ENCODE measurements at places on chromosomes 13 and 19.

DNA sequence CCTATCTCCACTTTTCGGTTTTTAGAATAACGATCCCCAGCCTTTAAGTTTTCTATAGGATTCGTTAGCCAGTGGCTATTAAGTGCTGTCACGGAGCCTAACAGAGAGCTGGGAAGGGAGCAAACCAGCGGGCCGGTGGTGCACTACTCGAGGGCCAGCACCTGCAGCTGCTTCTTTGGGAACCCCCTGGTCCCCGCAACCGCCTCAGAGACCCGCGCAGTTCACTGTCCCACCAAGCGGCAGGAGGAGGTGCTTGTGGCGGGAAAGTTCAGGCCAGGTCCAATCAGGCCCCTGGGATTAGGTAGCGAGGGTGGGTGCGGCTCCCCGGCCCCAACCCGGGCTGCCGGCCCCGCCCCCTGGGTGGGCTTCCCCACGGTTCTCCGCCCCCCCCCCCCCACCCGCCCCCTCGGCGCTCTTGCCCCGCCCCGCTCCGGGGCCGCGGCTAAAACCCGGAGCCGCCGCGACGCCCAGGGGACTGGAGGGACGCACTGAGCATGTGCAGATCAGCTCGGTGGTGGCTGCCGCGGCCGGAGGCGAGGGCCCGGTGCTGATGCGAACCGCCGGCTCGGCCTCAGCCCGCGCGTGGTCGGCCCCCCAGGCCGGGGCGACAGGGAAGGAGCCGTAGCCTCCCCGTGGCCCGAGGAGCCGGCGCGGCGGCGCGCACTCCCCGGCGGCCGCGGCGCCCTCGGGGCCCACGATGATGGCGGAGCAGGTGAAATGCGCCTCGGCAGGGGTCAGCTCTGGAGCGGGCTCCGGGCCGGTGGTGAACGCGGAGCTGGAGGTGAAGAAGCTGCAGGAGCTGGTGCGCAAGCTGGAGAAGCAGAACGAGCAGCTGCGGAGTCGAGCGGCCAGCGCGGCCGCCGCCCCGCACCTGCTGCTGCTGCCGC, at the start of gene SLAIN1:
TSS of gene SLAIN1 (plus strand) at position 471 of the 887 bp plus-strand sequence. CDS start at position 698, 227 bp downstream.
- peak; percentile 93 for DNase-seq

GRCh38 chr13:50594276-50595051, 249.0 kb downstream of the DLEU7 start:
- DNase-seq = peak; percentile 38

- no peak for DNase-seq
These were observed 8.1 kb downstream of the PAK4 start for GRCh38 chr19:39133431-39134270.

DNA sequence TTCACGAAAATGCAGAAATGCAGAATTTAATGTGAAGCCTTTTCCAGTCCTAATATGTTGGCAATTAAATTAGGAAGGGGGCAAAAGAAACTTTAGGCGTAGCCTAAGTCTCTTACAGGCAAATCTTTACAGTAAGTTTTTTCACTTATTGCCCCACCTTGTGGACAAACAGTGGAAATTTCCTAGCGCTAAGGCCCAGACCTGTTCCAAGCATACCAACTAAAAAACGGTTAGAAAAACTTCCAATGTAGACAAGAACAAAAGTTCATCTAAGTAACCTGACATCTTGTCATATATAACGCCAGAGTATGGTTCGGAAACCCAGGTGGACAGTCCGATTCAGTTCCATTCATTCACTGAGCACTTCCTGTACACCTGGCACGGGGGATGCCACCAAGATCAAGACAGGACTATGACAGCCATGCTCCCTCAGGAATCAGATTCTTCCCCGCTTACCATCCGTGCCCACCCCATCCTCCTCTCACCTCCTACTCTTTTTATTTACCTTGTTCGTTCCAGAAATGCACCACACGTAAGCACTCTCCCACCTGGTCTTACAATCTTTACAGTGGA, 4.9 kb downstream of the ZAR1L start:
- DNase-seq = peak; percentile 30

DNA sequence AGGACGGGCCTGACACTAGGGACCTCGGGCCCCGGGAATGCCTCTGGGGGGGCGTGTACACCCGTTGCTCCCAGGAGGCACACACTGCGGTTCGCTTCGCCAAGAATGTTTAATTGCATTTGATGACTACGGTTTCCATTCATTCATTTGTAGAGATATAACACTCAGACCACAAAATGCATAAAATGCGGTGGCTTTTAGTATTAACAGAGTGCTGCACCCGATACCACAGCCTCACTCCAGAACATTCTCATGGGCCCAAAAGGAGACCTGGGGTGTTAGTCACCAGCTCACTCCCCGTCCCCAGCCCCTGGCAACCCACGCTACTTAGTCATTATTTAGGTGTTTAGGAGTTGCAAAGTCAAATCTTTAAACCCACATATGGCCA, 21.8 kb downstream of the HCN2 start:
- no peak for DNase-seq

DNA sequence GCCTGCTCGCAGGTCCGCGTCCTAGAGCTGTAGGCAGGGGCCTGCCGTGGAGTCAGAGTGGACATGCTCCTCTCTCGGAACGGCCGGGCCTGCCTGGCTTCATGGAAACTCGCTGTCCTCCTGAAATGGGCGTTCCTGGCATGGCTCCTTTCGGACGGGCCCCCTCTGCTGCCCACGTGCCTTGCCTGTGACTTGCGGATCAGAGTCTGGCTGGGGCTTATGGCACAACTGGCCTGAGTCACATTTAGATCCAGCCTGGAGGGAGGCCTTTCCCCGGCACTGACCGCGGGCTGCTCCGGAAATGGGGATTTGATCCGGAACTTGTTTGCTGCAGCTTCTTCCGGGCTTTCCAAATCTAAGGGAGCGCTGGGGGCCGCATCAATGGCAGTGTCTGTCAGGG, 28.1 kb downstream of the THSD1 start:
- no peak for DNase-seq

DNA sequence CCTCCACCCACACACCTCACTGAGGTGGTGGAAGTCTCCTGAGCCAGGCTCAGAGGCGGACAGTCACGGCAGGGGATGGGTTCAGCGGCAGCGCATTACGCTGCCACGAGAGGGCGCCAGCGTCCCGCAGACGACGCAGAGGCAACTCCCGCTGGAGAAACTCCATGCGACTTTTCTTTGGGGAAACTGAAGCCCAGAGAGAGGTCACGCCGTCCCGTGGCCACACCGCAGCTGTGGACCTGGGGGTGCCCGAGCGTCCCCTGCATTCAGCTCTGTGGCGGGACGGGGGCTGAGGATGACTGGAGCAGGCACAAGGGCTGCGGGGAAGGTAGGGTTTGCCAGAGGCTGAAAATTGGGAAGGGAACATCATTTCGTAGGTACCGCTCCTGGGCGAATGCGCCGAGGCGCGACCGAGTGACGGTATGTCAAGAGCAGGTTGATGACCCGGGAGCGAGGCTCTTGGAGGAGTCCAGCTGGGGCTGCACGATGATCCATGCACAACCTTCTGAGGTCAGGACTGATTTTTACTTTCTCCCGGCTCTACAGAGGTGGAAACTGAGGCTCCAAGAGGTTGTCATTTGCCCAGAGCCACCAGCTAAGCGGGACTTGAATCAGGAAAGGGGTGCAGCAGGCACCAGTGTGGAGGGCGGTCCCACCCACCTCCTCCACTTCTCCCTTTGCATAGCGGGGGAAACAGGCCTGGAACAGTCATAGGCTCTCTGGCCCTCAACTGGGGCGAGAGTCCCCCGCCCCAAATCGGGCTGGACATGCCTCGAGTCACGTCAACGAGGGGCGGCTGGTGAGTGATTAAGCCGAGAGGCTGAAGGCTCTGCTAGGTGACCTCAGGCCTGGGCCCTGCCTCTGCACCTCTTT, 690 bp upstream of the ARRDC2 start:
- DNase-seq = peak; percentile 89

- no peak for DNase-seq
These were observed 4.2 kb downstream of the PRR36 start for GRCh38 chr19:7869910-7870511.

DNA sequence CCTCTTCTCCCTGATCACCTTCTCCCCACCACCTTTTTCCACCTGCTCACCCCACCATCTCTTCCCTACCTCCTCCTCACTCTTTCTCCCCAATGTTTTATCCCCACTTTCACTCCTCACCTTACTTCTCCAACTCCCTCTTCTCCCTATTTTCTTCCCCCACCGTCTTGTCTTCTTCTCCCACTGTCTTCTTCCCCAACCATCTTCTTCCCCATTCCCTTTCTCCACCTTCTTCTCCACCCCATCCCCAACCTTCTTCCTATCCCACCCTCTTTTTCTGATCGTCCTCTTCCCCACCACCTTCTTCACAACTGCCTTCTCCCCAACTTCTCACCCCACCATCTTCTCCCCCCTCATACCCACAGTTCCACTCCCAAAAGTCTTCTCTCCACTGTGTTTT, 929.4 kb downstream of the UQCRFS1 start:
- no peak for DNase-seq

- peak; percentile 84 for DNase-seq
These were observed 2.9 kb upstream of the C19orf85 start for GRCh38 chr19:55467236-55468053.

Measured in iPS-NIHi11 (cell line).